ENCODE measurements at places on chromosomes 1 and 21.
A peak's percentile ranks its signal among the peaks of the same experiment; 100 is the strongest.

DNA sequence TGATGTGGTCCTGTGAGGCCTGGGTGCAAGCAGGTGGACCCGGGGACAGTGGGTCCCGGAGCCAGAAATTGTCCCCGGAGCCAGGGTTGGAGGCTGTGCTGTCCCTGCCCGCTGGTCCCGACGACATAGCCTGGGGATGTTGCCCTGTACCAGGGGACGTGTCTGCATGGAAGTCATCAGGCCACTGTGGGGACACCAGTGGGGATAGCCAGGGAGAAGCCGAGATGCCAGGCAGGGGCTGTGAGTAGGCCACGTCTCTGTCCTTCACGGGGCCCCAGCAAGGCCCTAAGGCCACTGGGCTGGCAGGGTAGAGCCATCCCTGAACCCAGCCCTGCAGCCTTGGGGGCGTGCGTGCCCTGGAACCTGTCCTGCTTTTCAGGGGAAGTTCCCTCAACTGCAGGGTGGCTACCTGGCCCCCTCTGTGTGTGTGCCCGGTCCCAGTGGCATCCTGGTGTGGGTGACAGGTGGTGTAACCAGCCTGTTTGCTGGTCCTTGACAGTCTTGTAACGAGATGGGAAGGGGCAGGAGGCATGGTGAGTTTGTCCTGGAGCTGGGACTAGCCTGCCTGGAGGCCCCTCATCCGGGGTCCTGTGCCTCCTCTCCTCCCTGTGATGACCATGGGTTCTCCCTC, 73.2 kb downstream of the OBSCN start:
- no peak for DNase-seq

DNA sequence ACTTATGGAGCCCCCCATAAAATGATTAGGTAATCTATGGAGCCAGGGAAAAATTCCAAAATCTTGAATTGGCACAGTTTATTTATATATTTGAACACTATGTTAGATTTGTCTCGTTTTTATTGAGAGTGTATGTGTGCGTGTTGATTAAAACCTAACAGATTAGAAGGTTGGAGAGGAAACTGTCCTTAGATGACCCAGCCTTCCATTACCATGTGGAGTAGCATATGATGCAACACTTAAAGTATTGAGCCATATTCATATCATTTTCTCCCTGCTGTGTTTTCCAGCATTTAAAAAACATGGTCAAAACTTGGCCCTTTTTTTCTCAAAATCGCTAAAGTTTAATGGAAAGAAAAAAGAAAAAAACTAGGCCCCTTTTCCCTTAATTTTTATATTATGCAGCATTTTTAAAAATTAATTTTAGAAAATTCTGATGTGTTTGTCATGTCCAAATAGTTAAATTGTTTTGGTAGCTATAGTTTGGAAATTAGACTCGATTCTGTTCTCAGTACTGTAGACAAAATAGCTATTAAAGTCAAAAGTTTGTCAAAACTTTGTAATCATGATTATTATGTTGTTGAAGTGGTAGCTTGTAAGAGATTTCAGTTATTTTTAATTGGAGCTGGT, 2.3 kb downstream of the LRRC8D start:
- DNase-seq, result no peak

DNA sequence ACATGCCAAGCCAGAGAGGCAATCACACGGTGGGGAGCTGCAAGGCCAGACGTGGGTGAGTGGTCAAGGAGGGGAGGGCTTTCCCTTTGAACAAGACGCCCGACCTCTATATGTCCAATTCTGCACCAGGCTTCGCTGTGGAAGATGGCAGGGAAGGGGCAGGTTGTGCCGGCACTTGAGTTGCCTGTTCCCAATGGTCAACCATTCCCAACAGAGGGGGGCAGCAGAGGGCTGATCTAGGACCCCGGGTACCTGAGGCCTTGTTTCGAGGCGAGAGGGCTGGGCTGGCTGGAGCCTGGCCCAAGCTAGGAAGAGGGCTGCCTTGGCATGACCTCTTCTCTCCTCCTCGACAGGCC, 64.9 kb downstream of the TMEM53 start:
- peak; percentile 45 for DNase-seq

- DNase-seq, result peak; percentile 68
Measured at GRCh38 chr1:41812051-41812450, 106.7 kb downstream of the HIVEP3 start.

DNA sequence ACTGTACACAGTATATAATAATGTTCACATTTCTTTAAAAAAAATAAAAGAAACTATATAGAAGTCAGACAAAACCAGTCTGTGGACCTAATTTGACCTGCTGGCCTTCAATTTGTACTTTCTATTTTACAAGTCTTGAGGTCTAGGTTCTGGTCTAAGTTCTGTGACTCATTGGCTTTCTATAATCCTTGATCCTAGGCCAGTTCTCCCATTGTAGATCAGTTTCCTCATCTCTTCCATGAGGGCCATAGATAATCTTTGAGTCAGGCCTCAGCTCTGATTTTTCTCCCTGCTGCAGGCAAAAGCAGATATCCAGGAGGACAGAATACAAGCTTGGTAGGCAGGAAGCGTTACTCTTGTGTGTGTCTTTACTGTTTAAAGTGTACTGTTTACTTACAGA, 603.7 kb upstream of the CAMK1G start:
- DNase-seq, result no peak

DNA sequence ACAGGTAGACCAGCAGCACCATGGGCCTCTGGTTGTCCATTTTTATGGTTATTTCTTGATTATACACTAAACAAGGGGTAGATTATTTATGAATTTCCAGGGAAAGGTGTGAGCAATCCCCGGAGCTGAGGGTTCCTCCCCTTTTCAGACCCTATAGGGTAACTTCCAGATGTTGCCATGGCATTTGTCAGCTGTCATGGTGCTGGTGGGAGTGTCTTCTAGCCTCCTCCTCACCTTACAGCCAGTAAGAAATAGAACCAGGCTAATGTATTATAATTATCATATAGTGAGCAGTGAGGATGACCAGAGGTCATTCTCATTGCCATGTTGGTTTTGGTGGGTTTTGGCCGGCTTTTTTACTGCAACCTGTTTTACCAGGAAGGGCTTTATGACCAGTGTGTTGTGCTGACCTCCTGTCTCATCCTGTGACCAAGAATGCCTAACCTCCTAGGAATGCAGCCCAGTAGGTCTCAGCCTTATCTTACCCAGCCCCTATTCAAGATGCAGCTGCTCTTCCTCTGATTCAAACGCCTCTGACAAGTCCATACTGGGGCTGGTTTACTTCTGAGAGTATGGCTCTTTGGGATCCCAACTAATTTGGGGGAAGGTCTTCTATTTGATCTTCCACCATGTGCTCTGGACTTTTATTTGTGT, 13.5 kb upstream of the TINAGL1 start:
- DNase-seq, result no peak

DNA sequence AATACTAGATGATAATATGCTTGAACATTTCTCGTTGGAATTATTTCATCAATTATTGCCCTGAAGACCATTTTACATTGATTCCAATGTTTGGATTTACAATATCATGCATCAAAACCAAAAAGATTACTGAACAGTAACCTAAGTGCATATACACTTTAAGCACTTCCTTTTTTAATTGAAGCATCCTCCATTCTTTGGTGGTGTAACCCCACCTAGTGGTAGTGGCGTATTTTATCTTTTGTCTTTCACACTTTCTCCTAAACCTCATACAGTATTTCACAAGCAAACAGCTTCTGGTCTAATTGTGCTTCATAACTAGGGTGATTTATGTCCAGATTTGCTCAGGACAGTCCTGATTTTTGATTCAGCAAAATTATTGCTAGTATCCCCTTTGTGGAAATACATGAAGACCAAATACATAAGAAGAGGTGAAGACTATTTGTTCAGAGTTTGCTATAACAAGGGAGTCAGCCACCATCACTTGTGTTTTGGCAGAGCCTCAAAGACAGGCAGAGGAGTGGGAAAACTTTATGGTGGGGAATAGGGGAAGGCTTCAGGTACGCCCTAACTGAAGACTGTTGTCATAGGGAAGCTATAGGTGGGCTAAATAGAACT, 3.4 kb upstream of the NVL start:
- DNase-seq, result no peak

DNA sequence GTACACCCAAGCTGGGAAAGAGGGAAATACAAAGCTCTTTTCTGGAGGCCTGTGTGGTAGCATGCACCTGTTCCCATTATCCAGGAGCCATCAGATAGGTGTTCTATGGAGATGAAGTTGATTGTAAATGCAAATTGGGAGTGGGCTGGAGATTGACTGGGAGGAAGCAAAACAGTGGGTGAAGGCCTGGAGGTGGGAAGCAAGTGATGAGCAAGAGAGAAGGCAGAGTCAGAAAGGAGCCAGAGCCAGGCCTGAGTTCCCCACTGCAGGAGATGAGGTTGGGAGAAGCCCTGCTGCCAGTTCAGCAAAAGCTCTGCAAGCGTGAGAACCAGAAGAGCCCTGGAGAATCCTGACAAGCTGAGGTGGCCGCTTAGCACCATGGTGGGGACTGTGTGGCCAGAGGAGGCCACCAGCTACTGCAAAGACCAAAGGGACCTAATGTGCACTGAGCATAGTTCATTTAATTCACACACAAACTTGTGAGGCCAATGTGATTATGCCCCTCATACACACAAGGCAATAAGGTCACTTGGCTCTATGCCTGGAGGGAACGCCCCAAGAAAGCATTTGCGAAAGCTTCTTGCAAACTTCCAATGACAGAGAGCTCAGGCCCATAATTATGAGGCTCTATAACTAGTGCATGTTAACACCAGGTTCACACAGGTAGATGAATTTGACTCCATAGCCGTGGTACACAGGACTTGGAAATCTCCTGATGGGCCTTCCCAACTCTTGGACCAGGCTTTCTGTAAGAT, 73.0 kb upstream of the GRIK3 start:
- DNase-seq, result no peak

GRCh38 chr1:7265771-7266371, 480.6 kb downstream of the CAMTA1 start:
- no peak for DNase-seq

DNA sequence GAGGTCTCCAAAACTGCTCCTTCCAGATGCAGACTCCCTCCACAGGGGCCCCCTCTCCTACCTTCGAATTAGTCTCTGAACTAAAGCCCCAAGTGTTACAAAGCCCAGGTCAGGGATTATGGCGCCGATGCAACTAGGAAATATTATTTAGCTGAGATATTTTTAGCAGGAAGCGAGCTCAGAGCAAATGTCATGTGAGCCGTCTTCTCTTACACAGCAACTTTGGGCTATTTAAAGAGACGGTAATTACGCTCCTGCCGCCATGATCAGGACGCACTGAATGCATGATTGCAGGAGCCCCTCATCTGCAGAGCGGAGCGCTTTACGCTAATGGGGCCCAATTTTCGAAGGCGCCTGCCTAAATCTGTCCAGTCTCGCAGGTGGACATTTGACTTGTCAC, 55.3 kb upstream of the TARDBP start:
- no peak for DNase-seq

DNA sequence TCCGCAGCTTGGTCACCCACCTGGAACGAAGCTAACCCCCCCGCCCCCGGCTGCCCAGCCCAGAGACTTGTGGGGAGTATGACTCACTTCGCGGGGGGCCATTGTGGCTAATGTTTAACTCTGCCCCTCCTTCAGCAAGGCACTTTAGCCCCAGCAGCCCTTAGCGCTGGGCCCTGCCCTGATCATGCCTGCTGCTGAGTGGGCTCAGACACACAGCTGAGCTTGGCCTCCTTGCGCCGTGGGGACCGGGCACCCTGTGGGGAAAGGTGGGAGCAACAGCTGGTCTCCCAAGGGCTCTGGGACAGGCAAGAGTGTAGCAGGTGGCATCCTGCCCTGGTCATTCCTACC, 6.3 kb upstream of the LAD1 start:
- DNase-seq, result no peak

DNA sequence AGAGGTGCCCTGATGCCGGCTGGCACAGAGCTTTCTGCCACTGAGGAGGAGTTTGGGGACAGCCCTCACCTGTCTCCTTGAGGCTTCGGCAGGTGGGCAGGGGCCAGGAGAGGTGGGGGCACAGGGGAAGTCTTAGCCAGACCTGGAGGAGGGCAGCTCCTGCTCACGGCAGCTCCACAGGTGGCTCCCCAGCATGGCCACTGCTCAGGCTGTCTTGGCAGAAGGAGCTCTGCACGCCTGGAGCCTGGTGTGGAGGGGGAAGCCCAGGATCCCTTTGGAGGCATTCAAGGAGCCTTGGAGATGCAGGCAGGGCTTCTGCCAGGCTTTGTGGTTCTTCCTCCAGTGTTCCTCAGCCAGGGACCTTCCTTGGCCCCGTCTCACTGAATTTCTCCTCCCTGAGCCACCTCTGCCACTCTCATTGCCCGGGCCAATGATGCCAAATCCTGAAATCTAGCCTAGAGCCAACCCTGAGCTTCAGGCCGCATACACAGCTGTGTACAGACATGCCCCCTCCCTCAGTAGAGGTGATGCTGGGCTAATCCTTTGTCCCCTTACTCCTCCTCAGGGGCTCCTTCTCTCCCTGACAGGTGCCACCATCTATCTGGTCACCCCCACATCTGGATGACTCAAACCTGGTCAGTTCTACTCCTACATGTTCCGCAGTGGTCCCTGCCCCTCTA, 251.8 kb upstream of the VAMP3 start:
- DNase-seq, result no peak

GRCh38 chr1:40270152-40270834, 12.3 kb downstream of the ZMPSTE24 start:
- DNase-seq, result peak; percentile 20

DNA sequence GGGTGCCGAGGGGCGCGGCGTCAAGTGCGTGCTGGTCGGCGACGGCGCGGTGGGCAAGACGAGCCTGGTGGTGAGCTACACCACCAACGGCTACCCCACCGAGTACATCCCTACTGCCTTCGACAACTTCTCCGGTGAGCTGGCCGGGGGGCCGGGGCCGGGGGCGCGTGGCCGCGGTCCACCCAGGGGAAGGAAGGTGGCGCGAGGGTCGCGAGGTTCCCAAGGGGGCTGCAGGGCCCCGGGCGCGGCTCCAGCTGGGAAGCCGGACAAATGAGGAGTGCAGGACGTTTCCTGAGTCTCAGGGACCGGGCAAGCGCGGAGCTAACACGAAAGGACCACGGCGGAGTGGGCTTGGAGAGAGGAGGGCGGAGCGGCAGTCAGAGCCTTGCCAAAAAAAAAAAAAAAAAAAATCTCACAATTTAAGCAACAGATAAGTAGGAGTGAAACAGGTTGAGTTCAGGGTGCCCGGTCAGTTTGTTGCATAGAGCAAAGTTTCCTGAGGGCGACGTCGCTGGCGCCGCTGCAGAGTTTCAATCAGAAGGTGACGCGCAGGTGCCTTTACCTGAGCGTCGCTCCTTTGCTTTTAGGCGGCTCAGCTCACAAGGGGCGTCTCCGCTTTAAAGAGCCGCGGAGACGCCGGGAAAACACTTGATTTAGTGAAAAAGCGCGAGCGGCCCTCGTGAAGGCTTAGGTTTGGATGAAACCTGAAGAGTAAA, 750 bp downstream of the RHOU start:
- peak; percentile 33 for DNase-seq

GRCh38 chr1:159953536-159954515, at the start of gene SLAMF9:
Gene SLAMF9 (minus strand): TSS chr1:159954237. CDS start chr1:159954137, 100 bp downstream.
- no peak for DNase-seq

GRCh38 chr21:44533121-44533890, 6.7 kb downstream of the KRTAP10-1 start:
- no peak for DNase-seq
